WTC11 (cell line): ENCODE measurements at places on chromosomes 3 and 15.

GRCh38 chr15:39741258-39741657 is 41.4 kb downstream of the FSIP1 start:
- no peak for DNase-seq

GRCh38 chr3:44198284-44199269 is 43.1 kb upstream of the TOPAZ1 start:
- peak; percentile 77 for DNase-seq

GRCh38 chr15:65306551-65306950 is 2.1 kb downstream of the RNU5B-1 start:
- no peak for DNase-seq

GRCh38 chr3:64238971-64239667 is 13.9 kb upstream of the PRICKLE2 start:
- peak; percentile 77 for DNase-seq

- peak; percentile 54 for DNase-seq
These were observed 556 bp downstream of the CRYBG3 start for GRCh38 chr3:97822359-97822775.

- no peak for DNase-seq
These were observed 33.5 kb upstream of the TIMP4 start for GRCh38 chr3:12192173-12192572.

DNA sequence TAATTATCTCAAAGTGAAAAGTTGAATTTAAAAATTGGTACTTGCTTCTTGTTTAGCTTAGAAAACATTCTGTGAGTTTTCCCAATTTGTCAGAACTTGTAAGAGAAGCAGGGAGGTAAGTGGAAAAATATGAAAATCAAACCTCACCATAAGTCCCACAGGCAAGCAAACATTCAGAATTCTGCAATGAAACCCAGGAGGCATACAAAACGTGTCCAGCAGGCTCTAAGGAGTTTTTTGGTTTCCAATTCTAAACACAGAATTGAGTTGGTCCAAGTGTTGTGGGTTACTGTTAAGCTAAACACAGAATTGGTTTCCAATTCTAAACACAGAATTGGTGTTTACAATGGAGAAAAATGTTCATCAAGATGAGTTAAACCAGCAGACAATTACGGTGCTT is 27.1 kb upstream of the ACKR4 start:
- no peak for DNase-seq

DNA sequence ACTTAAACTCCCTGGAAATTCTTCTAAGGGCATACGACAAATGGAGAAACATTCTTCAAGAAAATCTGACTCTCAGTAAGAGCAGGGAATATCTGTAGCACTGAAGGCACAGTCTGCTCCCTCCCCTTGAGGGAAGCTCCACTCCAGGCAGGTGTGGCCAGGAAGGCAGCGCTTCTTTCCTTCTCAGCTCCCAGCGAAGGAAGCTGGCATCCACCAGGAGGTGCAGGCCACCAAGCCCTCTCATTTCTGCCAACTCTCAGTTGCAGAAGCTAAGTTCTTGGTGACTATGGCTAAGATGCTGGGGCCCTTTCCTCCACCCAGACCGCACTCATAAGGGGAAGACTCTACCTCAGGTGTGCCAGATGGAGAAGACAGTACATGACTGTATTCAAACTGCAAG is 37.7 kb upstream of the SLC41A3 start:
- DNase-seq: no peak

- DNase-seq: no peak
These were observed 223.5 kb upstream of the TTC14 start for GRCh38 chr3:180378496-180378895.

DNA sequence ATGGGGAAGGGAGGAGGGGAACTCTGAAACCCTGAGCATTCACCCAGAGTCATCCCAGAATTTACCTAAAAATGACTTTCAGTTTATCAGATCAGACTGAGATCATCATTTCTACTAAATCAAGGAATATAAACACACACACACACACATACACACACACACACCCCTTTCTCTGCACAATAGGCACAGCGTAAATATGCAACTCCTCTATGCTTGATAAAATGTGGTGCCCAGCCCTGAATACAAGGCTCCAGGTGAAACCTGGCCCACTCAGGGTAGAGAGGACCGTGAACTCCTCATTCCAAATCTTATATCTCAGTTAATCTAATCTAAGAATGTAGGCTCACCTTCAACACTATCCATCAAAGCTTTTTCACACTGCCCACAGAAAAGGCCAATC is 31.8 kb upstream of the SEC22A start:
- no peak for DNase-seq

DNA sequence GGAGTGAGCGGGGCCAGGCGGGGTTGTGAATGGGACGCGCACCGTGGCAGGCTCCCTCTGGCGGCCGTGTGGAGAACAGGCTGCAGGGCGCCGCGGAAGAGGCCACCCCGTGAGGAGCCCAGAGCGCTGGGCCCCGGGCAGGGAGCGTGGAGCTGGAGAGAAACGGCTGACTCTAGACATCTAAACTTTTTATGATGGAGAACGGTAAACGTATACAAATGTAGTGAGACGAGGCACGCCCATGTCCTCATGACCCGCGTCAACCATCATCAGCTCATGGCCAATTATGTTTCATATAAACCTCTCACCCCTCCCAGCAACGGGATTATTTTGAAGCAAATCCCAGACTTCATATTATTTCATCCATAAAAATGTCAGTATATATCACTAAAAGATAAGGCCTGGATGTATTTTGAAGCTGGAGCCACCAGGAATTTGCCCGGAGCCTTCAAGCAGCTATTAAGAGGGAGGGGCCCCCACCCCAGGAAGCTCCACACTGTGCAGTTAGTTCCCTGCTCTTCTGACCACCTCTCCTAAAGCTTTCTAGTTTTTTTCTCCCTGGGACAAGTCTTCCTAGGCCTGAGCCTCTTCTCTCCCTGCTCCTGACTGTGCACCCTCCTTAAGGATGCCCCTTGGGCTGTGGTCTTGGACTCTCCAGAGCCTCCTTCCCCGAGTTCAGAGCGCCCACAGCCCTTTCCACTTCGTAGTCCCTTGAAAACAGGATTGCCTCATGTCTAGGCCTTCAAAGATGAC is 149.5 kb downstream of the SMAD6 start:
- peak; percentile 86 for DNase-seq

GRCh38 chr3:14471690-14472089 is 68.5 kb downstream of the GRIP2 start:
- DNase-seq: no peak

DNA sequence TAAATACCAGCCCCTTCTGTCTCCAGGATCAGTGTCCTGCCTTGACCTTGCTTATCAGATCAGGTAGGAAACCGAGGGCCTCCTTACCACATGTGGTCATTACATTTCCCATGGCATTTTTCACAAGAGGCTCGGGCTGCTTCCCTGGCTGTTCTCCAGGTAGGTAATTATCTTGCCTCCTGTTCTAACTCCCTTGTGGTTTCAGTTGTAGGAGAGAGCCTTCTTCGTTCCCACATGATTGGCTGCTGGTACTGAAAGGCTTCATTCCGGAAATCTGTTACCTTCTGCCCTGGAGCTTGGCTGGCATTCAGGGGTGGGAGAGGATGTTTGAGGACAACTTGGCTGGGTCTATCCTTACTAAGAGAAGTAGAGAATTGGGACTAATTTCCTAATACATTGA is 46.8 kb upstream of the RORA start:
- no peak for DNase-seq

DNA sequence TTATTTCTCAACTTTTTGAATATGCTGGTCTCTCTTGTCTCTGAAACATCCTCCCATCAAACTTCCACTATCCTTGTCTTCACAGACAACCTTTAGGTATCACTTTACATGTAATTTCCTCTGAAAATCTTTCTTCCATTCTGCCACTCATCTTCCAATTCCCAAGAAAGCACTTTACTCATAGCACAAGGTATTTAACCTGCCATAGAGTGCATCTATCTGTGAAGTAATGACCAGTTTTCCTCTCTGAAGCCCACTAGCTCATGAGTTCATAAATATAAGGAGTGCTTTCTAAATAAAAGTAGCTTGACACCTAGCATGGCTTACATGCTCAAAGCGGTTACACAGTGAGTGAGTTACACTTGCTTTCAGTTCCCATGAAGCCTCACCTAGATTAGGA is 160.7 kb upstream of the CMC1 start:
- no peak for DNase-seq
